ENCODE measurements at places on chromosomes 1 and 21. TPM values are rescaled to one million over a fixed set of nuclear protein-coding genes. Genes with fewer than 3 reads are reported as not detected.

Gene SLC35F3
- total RNA-seq = not detected

DNA sequence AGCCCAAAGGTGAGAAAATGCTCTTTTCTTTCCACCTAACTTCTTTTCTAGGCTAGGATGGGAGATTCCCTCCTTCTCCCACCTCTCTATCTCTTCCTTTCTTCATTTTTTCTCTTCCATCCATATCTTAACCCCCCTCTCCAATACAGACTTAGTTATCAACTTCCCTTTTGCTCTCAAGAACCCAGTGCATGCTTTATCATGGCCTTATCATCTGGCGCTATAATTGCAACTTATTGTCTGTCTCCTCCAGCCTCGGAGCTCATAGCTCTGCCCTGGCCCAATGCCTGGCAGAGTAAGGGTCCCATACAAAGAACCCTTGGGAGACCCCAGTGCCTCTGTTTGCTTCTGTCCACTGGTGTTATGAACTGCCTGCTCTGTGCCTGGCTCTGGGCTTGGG is 71.0 kb upstream of the NFASC start:
- no peak for DNase-seq

- peak; percentile 10 for DNase-seq
These were observed 25.2 kb upstream of the KIF26B start for GRCh38 chr1:245129319-245130240.

GRCh38 chr1:41810446-41810845 is 108.3 kb downstream of the HIVEP3 start:
- DNase-seq = peak; percentile 58

DNA sequence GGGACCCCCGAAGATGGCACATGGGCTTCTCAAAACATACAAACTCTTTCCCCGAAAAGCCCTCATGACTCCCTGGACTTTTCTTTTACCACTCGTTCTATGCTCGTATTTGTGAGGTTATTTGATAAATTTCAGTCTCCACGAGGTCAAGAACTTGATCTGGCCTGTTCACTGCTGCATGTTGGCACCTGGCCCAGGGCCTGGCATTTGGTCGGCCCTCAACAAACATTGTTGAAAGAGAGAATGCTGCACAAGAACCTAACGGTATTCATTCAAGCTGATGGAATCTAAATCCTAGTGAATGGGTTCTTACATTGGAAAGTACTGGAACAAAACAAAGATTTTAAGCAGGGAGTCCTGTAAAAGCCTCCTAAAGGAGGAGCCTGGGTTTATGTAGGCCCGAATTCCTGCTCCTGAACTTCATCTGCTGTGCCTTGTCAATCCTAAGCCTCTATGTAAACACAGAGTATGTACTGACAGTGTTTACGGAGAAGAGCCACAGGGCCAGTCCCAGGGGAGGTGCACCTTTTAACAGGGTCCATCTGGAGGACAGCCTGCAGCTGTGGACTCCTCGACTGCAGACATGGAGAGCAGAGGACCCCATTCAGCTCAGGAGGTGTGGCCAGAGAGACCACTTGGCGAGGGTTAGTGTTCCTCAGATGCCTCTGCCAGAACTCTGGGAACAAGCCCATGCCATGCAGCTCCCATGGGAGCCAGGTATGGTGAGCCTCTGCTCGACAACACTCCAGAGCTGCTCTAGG is 46.9 kb downstream of the L1TD1 start:
- no peak for DNase-seq

Gene HMCN1
- 12.3 TPM for total RNA-seq

GRCh38 chr1:31562707-31563360 is 13.5 kb upstream of the TINAGL1 start:
- DNase-seq = no peak

Gene APOBEC4
- total RNA-seq = not detected

- DNase-seq = peak; percentile 54
These were observed 15.0 kb upstream of the GPR25 start for GRCh38 chr1:200857804-200858203.

Gene SPRR2G
- not detected for total RNA-seq

- DNase-seq = no peak
These were observed 46.6 kb downstream of the PLD5 start for GRCh38 chr1:242477944-242478343.

Gene LCE2C
- not detected for total RNA-seq

Gene CD5L
- total RNA-seq = not detected

Gene MARK1
- 2.1 TPM for total RNA-seq

Gene C1orf94
- under 0.01 TPM for total RNA-seq

Gene CELA3A
- not detected for total RNA-seq

Data from fibroblast of lung (primary cell).